ENCODE measurements at places on chromosomes 7 and 10. TPM values are rescaled to one million over a fixed set of nuclear protein-coding genes. Genes with fewer than 3 reads are reported as not detected.
A peak's percentile ranks its signal among the peaks of the same experiment; 100 is the strongest.

FKBP6 gene
- total RNA-seq: not detected

ASAH2B gene
- 8.9 TPM for total RNA-seq

TBX20 gene
- 0.12 TPM for total RNA-seq

PRXL2A gene
- 24.5 TPM for total RNA-seq

LRRC17 gene
- not detected for total RNA-seq

INHBA gene
- not detected for total RNA-seq

NPSR1 gene
- total RNA-seq: not detected

- no peak overlapping the region for H3K4me3 ChIP-seq
- DNase-seq: no peak
- H3K27me3 ChIP-seq: no peaks in the 10 kb centered on the region
- H3K27ac ChIP-seq: no peak overlapping the region
Measured at GRCh38 chr10:126063353-126063791, 167.0 kb downstream of the FANK1 start.

DNA sequence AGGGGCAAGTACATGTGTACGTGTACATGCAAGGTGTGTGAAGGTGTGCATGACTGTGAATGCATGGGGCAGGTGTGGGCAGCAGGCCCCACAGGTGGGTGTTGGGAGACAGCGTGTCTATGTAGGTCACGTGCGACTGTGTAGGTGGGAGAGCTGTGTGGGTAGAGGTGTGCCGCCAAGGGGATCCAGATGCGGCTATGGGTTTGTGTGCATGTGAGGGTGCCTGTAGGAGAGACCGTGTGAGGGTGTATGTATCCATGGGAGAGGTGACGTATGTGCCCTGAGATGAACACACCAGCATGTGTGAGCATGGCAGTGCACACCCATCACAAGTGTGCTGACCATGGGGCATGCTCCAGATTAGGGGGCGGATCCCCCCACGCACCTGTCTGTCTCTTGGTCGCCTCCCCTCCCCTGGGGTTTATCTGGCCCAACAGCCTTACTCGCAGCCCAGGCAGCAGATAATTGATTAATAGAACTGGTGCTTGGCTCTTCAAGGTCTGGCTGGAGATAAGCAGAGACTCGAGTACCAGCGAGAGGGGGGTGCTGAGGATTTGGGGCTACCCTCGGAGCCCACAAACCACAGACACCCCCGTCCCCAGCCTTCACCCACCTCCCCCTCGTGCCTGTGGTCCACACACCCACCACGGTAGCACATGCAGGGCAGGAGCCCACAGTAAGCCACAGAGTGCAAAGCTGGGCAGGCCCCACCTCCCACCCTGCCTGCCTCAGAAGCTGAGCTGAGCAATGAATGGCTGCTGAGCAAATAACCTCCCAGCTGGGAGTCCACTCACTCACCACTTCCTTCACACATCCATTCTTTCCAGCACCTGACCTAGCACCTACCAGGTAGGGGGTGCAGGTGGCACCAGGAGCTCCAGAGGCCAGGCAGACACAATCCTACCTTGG is 41.4 kb upstream of the ZMIZ1 start:
- H3K4me1 ChIP-seq: peaks cover 31% of the 10 kb centered on the region
- H3K4me3 ChIP-seq: no peak overlapping the region
- peak; percentile 44 for DNase-seq
- no peaks in the 10 kb centered on the region for H3K36me3 ChIP-seq
- H3K27ac ChIP-seq: no peak overlapping the region

- H3K27me3 ChIP-seq: peaks cover 4% of the 10 kb centered on the region
- no peaks in the 10 kb centered on the region for H3K4me1 ChIP-seq
- H3K4me3 ChIP-seq: no peak overlapping the region
Measured at GRCh38 chr10:131803860-131804425, 96.9 kb upstream of the PPP2R2D start.

GRCh38 chr7:15937571-15937970 is 251.1 kb upstream of the MEOX2 start:
- H3K4me3 ChIP-seq: no peak overlapping the region
- H3K36me3 ChIP-seq: no peaks in the 10 kb centered on the region
- no peak for DNase-seq
- H3K27me3 ChIP-seq: no peaks in the 10 kb centered on the region
- no peak overlapping the region for H3K27ac ChIP-seq

- H3K4me1 ChIP-seq: no peaks in the 10 kb centered on the region
- no peak for DNase-seq
- H3K27ac ChIP-seq: no peak overlapping the region
Measured at GRCh38 chr7:93171606-93172226, 23.5 kb upstream of the SAMD9L start.

- no peak for DNase-seq
- no peaks in the 10 kb centered on the region for H3K4me1 ChIP-seq
- H3K27ac ChIP-seq: no peak overlapping the region
- H3K4me3 ChIP-seq: no peak overlapping the region
Measured at GRCh38 chr10:52703898-52704297, 68.7 kb downstream of the MBL2 start.

- peaks cover 9% of the 10 kb centered on the region for H3K27me3 ChIP-seq
- H3K27ac ChIP-seq: no peak overlapping the region
- no peaks in the 10 kb centered on the region for H3K36me3 ChIP-seq
- DNase-seq: no peak
Measured at GRCh38 chr10:18368682-18369081, 228.5 kb downstream of the CACNB2 start.

DNA sequence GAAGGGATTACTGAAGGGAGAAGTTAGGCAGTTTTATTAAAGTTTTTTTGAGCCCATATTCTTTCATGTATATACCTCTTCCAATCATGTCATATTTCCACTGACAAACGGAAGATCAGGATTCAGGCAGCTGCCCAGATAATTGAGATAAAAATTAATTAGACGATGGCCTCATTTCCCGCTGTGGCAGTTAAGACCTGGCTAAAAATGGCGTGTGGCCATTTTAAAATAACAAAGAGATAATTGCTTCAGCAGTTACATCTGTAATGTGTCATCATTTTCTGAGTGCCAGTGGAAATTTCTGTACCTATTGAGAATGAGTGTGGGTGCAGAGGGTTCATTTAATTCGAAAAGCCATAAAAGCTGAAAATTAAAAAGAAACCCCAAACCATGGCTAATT is 215.1 kb downstream of the STK31 start:
- H3K4me1 ChIP-seq: no peaks in the 10 kb centered on the region
- no peak overlapping the region for H3K27ac ChIP-seq
- no peak for DNase-seq
- peaks cover 21% of the 10 kb centered on the region for H3K27me3 ChIP-seq
- no peaks in the 10 kb centered on the region for H3K36me3 ChIP-seq
- no peak overlapping the region for H3K4me3 ChIP-seq

- H3K36me3 ChIP-seq: no peaks in the 10 kb centered on the region
- DNase-seq: no peak
- H3K27ac ChIP-seq: no peak overlapping the region
Measured at GRCh38 chr7:2611401-2611800, 20.4 kb upstream of the TTYH3 start.

GRCh38 chr7:73879977-73880681 is 19.2 kb downstream of the TMEM270 start:
- no peaks in the 10 kb centered on the region for H3K36me3 ChIP-seq
- peaks cover 1% of the 10 kb centered on the region for H3K4me1 ChIP-seq
- no peak overlapping the region for H3K4me3 ChIP-seq
- peaks cover 8% of the 10 kb centered on the region for H3K27me3 ChIP-seq

DNA sequence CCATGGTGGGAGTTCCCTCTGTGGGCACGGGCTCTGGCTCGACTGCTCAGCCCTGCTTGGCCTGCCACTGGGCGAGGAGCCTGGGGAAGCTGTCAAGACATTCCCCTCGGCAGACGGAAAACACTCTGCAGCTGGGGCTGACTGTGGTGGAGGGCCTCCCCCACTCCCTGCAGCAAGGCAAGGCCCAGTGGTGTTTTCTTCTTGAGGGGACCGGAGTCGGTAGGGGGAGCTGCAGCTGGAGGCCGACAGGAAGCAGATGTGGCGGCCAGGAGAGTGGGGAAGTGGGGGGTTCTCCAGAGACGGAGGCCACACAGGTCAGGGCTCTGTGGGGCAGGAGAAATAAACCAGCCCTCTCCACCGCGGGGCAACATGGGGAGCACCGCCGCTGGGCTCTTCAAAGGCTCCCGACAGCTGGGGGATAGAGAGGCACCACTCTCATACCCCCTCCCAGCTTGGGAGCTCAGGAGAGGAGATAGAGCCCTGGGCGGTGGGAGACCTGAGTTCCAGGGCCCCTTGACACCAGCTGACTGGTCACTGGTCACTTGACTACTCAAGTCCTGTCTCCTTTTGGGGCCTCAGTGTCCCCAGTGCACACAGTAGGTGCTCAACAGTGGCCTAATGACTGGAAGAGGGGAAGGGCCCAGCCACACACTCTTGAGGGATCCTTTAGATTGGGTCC is 43.4 kb downstream of the PPIF start:
- no peaks in the 10 kb centered on the region for H3K36me3 ChIP-seq
- DNase-seq: peak; percentile 22
- peak overlapping the region; percentile 11 for H3K4me3 ChIP-seq
- H3K27me3 ChIP-seq: no peaks in the 10 kb centered on the region
- H3K4me1 ChIP-seq: no peaks in the 10 kb centered on the region

- no peak for DNase-seq
- H3K4me1 ChIP-seq: peaks cover 3% of the 10 kb centered on the region
- H3K27me3 ChIP-seq: peaks cover 26% of the 10 kb centered on the region
- H3K27ac ChIP-seq: no peak overlapping the region
- H3K4me3 ChIP-seq: no peak overlapping the region
Measured at GRCh38 chr10:78755063-78755701, 313.6 kb upstream of the ZMIZ1 start.

DNA sequence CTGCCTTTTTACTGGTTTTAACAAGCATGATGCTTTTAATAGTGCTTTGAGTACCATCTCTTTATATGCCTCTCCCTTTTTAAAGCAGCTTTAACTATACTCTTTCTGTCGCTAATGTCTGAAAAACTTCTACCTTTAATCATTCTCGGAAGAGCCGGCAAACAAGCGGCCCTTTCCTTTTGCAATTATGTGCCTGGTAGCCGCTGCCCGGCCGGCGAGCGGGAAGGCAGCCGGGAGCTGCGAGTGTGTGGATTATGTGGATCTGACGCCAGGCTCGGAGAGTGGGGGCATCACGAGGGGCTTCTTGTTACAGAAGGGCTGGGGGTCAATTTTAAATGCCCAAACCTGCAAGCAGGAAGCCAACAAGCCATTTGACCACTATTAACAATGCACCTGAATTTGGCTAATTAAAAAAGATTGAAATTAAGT is 120.9 kb downstream of the BUB3 start:
- H3K4me3 ChIP-seq: no peak overlapping the region
- DNase-seq: no peak
- peaks cover 4% of the 10 kb centered on the region for H3K36me3 ChIP-seq
- H3K27ac ChIP-seq: no peak overlapping the region
- peaks cover 8% of the 10 kb centered on the region for H3K4me1 ChIP-seq

DNA sequence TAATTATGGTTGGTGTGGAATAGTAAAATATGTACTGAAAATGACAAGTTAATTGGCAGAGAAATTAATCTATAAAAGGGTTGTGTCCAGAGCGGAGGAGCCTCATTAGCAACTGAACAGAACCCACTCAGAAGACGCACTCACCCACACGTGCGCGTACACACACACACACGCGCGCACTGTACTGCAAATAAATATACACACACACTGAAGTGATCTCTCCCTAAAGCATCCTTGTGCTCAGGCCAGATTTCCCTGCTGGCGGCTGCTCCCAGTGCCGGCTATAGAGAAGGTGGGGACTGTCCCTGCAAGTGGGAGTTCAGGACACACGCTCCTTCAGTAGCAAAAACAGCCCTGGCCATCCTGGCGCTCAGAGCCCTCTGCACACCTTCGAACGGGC is 85.2 kb downstream of the CHST15 start:
- no peak for DNase-seq
- H3K27ac ChIP-seq: no peak overlapping the region
- peaks cover 3% of the 10 kb centered on the region for H3K27me3 ChIP-seq
- H3K4me1 ChIP-seq: no peaks in the 10 kb centered on the region
- H3K4me3 ChIP-seq: no peak overlapping the region

DNA sequence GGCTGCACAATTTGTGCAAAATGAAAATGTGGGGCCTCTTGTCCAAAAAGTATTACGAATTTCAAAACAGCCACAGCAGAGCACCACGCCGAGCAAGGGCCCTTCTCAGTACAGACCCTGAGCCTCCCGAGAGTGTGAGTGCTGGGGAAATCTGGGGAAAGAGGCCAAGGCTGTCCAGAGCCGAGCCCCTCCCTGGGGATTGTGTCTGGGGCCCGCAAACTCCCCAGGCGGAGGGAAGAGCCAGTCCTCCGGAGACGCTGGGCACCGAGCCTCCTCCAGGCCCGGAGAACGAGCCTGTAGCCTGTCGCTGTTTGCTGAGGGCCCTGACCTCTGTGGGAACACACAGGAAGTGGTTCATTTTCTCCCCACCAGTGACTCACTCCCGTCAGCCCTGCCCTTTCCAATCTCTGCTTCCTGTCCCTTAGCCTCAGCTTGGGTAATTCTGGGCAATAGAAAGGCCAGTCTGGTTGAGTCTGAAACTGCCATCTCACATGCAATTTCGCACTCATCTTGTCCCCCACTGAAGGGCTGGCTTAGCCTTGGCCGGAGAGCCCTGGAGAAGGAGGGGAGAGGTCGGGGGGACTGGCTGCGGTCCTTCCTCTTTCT is 19.5 kb upstream of the GNA12 start:
- H3K27ac ChIP-seq: peak overlapping the region; percentile 92
- H3K4me3 ChIP-seq: peak overlapping the region; percentile 76
- peaks cover 26% of the 10 kb centered on the region for H3K4me1 ChIP-seq

GRCh38 chr10:57890691-57891090 is 377.0 kb downstream of the IPMK start:
- H3K36me3 ChIP-seq: no peaks in the 10 kb centered on the region
- DNase-seq: no peak
- H3K4me3 ChIP-seq: no peak overlapping the region
- H3K4me1 ChIP-seq: no peaks in the 10 kb centered on the region
- H3K27me3 ChIP-seq: no peaks in the 10 kb centered on the region
- no peak overlapping the region for H3K27ac ChIP-seq

DNA sequence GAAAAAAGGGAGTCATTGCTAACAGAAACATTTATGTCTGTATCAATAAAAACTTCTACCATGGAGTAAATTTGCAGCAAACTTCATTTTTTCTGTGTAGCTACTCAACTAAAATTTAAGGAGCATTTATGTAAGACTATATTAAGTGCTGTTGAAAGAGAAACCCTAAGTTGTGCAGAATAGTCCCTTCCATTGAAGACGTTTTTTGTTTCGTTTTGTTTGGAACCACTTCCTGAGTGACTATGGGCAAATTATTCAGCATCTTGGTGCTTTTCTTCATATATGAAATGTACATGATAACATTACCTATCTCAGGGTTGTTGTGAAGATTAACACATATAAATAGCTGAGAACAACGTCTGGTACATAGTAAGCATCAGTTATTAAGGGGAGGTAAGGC is 24.3 kb downstream of the SEM1 start:
- no peak for DNase-seq
- H3K27ac ChIP-seq: peak overlapping the region; percentile 29
- peaks cover 62% of the 10 kb centered on the region for H3K36me3 ChIP-seq
- H3K4me3 ChIP-seq: no peak overlapping the region
- H3K4me1 ChIP-seq: peaks cover 20% of the 10 kb centered on the region

DNA sequence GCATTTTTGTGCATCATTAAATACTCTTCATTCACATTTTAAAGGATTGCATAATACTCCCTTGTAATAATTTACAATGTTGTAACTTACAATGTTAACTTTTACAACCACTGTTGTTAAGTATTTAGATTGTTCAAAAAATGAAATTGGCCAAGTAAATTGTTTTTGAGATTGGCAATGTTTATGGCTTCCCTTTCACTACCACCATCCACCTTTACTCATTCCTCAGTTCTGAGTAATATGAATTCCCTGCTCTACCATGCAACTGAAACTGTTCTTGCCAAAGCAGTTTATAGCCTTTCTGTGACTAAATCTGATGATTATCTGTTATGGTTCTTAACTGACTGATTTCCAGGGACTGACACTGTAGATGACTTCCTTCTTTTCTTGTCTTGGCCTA is 80.5 kb upstream of the TMEM106B start:
- DNase-seq: no peak
- H3K4me1 ChIP-seq: peaks cover 20% of the 10 kb centered on the region
- no peak overlapping the region for H3K27ac ChIP-seq
